ENCODE measurements at places on chromosomes 7 and 10.
A peak's percentile ranks its signal among the peaks of the same experiment; 100 is the strongest.

DNA sequence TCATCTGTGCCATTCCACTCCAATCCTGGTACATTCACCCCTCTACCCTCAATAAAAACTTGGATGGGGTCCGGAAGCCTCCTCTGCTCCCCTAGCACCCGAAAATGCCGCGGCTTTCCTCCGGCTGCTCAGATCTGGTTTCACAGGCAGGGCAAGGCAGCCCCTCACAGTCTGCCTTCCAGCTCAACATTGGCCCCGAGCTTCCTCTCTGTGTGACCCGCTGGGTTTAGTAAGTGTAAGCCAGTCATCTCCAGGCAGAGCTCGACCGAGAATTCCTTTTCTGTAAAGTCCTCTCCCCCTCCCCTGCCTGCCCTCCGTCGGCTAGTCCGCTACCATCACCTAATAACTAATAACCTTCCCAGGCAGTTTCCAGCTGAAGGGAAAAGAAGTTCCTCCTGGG, 3.4 kb downstream of the INHBA start:
- DNase-seq = peak; percentile 29

GRCh38 chr10:49651039-49651835, 28.2 kb upstream of the C10orf53 start:
- DNase-seq = no peak

DNA sequence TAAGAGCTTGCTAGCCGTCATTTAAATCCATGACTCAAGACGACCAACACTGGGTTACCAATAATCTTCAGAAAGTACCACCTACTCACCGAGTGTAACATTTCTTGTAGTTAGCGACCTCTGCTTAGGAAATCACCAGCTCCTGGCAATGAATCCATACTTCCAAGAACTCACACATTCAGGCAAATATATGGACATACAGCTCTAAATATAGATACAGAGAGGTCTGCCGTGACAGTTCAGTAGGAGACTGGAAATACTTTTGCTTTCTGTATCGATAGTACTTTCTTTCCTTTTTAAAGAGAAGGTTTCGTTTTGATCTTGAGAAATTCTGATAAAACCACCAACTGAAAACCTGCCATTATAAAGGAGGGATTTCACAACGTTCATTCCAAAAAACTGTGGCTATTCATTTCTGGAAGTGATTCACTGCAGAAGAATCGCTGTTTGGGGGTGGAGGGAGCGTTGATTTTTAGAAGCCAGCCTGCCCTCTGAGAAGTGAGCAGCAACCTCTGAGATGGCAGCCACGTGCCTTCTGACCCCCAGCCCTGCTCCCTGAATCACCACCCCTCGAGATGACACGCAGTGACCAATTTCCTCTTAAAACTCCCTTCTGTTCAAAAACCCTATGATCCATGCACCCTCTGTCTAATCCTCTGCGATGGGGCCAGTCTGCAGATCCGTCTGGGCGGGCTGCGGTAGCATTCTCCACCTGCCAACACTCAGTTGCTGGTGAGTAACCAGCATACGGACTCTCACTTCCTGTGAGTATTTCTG, 179.0 kb upstream of the KLF14 start:
- DNase-seq = peak; percentile 99

DNA sequence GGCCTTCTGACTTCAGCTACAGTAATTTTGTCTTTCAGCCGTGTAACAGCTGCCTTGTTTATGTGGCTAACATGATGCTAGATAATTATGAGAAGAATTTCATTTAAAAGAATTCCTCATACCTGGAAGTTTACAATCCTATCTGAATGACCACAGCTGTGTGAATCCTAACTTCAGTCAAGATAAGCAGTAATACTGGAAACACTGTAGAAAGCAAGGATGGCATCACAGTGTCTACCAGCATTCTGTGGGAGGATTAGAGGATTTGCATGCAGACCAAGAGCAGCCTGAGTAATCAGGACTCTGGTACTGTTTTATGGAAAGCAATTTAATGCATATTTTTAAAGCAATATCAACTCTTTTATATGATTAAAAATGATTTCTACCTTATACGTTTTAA, 282.4 kb downstream of the EXOC4 start:
- DNase-seq = no peak

DNA sequence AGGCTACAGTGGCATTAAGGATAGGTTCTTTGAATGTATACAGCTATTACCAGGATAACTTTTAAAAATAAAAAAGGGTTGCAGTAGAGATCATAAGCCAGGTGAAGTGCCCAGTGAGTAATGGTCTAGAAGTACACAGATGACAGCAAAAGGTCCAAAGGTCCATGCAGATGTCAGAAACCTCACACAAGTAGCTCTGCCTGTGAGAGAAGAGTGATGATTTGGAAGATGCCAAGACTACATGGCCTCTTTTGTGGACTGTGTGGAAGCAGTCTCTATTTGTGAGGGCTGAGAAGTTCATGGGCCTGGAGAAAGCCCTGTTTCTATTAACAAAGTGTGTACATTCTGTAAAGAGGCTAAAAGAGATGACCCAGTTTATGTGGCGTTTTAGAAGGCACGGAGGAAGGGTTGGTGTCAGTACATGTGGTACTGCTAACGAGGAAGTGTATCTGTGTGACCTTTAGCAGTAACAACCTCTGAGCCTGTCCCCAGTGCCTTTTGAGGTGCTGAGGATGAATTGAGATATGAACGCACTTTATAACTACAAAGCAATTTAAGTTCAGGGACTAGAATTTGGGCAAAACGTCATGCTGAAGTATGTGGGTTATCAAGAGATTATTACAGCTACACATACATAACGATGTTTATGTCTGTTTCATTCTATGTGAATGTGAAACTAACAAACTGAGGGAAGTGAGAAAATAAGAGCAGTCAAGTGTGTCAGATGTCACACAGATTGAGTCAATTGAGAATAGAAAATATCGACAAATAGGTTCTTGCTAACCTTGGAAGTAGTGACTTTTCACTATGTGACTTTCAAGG, 7.6 kb downstream of the CYCS start:
- no peak for DNase-seq

GRCh38 chr7:100568896-100569844, 4.5 kb downstream of the SAP25 start:
- peak; percentile 50 for DNase-seq

DNA sequence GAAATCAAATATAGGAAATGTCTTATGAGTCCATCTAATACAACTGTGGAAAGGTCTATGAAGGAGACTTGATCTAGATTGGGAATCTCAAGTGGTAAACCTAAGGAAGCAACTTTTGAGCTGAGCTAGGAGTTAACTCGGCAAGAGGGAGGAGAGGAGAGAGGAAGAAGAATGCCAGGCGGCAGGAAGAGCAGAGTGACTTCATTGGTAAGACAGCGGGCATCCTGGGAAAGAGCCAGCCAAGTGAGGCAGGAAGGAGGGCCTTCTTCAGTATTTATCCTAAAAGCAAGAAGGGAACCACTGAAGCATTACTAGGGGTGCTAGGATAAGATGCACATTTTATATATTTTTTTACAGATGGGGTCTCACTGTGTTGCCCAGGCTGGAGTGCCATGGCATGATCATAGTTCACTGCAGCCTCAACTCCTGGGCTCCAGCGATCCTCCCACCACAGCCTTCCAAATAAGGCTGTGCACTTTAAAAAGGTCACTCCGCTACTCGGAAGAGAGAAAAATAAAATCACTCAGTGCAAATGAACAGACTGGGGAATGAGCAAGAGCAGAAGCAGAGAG, 2.0 kb downstream of the BCL7B start:
- DNase-seq = no peak

DNA sequence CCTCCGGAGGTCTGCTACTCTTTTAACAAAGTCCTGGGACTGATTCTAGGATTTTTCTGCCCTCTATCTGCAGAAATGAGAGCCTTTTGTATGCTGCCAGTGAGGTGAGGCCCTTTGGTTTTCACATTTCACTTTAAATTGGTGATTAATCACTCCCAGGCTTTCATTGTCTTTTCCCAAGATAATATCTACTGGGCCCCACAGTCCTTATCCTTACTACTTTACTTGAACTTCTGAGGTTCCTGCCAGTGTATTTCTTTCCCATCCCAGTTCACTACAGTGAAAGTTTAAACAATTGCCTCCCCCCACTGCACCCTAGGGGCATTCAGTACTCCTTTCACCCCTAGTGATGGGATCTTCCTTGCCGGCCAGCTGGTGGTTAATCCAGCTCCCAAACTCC, 127.4 kb upstream of the INHBA start:
- no peak for DNase-seq

DNA sequence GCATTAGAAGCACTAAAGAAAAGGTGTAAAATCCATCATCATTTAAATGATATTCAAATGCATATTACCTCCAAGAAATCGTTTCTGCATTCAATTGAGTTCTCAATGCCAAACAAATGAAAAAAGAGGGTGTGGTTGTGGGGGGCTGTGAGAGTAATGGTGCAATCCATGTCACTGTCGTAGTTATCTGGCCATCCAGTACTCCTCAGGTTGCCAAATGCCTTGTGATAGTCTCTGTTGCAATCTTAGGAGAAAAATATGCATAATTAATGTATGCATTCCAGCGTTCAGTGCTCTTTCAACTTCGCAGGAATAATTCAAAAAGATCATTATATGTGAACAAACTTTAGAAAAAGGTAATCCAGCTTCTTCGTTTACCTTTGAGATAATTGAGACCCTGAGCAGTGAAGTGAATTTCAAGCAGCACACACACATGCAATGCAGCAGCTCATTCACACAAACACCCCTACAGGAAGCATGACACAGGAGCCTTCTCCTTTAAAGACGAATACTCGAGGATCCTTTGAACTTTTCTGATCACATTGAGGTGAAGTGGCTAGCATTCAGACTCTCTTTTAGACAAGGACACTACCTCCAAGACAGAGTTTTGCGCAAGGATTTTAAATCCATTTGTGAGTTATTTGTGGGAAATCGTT, 73.4 kb downstream of the OR13A1 start:
- no peak for DNase-seq

DNA sequence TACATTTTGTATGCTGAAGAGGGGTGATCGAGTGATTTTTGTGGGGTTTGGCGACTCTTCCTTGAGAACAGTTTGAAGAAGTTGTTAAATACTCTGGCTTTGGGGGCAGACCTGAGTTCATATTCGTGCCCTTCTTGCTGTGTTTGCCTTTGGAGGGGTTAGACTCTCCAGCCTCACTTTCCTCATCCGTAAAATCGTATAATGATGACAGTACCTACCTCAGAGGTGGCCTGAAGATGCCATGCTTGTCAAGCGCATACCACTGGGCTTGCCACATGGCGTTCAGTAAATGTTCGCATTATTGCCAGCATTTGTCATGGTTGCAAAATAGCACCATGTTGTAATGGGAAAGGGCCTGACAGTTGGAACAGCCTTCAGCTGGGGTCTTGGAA, 1.3 kb downstream of the STK17A start:
- DNase-seq = peak; percentile 33

GRCh38 chr7:54908760-54909438, 109.9 kb upstream of the EGFR start:
- no peak for DNase-seq

- no peak for DNase-seq
Measured at GRCh38 chr10:128952856-128953255, 514.2 kb upstream of the MGMT start.

- no peak for DNase-seq
Measured at GRCh38 chr7:44277851-44278250, 47.5 kb downstream of the CAMK2B start.

DNA sequence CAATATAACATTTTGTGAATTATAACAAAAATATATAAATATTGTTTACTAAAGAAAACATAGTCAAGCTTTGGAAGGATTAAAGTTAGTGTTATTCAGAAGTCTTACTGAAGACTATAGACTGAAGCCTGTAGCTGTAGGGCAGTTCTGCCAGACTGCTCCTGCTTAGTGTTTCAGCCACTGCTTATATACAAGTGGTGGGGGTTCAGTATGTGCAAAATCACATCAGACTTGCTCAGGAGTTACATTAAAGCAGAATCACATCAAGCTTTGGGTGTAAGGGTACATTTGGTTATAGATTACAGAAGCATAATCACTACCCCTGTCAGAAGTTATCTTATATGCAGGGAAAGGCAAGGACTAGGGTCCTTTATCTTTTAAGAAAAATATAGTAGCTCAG, 653.8 kb downstream of the ANKRD7 start:
- DNase-seq = no peak

GRCh38 chr7:140635816-140636215, 4.8 kb downstream of the DENND2A start:
- no peak for DNase-seq

DNA sequence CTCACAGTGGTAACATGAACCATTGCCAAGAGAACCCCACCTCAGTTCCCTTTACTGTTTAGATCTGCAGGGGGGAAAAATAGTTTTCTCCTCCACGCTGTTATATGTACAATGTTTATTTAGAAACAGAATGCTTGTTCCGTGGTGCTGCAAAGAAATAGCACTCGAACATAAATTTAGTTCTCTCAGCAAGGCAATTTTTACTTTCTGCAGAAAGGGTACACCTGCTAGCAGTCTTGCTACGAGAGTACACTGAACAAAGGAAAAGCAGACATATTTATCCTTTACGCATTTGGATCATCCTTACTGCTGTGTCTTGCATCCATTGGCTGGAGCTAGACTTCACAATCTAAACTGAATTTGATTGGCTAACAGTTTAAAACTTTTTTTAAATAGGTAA, 178.5 kb downstream of the HECW1 start:
- DNase-seq = no peak

- no peak for DNase-seq
Measured at GRCh38 chr7:123131961-123132360, 67.8 kb downstream of the SLC13A1 start.

GRCh38 chr10:127577376-127578258, 28.5 kb downstream of the NPS start:
- no peak for DNase-seq

- no peak for DNase-seq
Measured at GRCh38 chr10:28020993-28021982, 22.4 kb upstream of the ODAD2 start.

GRCh38 chr10:43105102-43105955, 28.5 kb downstream of the RET start:
- DNase-seq = peak; percentile 75

GRCh38 chr10:114596793-114597192, 61.3 kb downstream of the ABLIM1 start:
- DNase-seq = no peak

- no peak for DNase-seq
Measured at GRCh38 chr7:148289630-148290029, 300.9 kb upstream of the C7orf33 start.

DNA sequence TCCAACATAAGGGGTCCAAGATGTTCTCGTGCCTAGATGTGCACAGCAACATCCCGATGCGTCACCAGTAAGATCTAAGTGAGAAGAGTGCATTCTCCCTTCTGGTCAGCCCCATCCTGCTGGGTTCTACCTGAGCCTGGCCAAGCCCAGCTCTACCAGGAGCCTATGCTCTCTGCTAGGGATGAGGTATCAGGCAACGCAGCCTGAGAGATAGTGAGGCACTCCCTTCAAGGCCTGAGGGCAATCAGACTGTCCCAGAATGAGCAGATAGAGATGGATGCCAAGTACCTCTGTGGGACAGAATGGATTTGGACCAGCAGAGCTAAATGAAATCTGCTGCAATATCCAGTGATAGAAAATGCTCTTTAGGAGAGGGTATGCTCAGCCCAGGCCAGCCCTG, 26.7 kb downstream of the DDC start:
- no peak for DNase-seq

GRCh38 chr7:133030346-133030745, 51.5 kb downstream of the CHCHD3 start:
- no peak for DNase-seq

GRCh38 chr7:53996876-53997275, 545.3 kb upstream of the VSTM2A start:
- no peak for DNase-seq
